Brain pericyte (primary cell): ENCODE measurements at places on chromosomes 6 and 20.
A peak's percentile ranks its signal among the peaks of the same experiment; 100 is the strongest.

- DNase-seq, result no peak
Measured at GRCh38 chr20:31910071-31910803, 39.8 kb downstream of the TTLL9 start.

- no peak for DNase-seq
Measured at GRCh38 chr6:54285595-54285994, 22.6 kb upstream of the TINAG start.

- DNase-seq, result no peak
Measured at GRCh38 chr6:13404228-13404891, 76.0 kb upstream of the TBC1D7 start.

- peak; percentile 90 for DNase-seq
Measured at GRCh38 chr6:26199057-26199772, 112.0 kb downstream of the HFE start.

DNA sequence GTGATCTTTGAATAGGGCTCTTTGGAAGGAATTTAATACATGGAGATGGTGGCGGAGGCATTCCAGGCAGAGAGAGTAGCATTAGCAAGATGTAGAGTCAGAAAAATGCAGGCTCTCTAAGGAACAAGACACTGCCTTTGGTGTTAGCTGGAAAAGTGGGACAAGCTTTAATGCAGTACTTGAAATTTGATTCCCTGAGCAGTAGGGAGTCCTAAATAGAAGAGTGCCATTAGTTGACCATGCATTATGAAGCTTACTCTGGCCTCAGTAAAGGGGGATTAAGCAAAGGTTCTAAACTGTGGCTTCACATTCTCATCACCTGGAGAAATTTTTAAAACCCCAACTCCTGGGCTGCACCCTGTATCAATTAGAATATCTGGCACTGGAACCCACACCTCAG is 494.8 kb upstream of the SOX4 start:
- no peak for DNase-seq

- no peak for DNase-seq
Measured at GRCh38 chr6:141282263-141282662, 850.5 kb upstream of the GJE1 start.

GRCh38 chr6:87197547-87197946 is 42.2 kb downstream of the ZNF292 start:
- DNase-seq, result no peak

DNA sequence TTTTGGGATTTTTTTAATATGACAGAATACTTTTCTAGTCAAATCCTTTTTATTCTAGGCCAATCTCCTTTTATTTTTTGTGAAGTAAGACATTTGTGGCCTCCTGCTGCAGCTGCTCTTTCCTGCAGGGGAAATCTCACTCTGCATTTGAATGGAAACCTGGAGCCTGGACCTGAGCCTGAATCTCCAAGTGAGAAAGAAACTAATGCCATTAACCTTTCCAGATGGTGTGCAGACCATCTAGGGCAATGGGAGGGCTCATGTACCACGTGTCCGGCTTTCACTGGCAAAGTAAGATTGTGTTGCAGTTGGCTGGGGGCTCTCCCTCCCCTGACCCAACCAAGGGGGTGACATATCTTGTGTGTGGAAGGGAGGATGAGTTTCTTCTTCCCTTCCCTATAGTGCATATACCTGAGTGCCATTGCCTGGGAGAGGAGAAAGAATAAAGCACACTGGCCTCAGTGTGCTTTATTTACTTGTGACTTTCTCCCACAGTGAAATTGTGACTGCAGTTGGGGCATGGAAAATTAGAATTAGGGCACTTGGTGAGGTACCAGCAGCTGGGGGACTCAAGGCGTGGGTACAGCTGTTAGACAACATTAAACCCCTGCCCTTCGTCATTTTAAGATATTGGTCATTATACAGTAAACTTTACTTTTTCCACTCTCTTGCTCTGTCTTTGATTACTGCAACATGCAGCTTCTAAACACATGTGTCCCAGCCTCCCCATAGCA is 159.8 kb upstream of the RIN2 start:
- DNase-seq, result no peak

- no peak for DNase-seq
Measured at GRCh38 chr6:153963352-153963751, 75.7 kb upstream of the OPRM1 start.
